ENCODE measurements at places on chromosomes 12 and 14. TPM values are rescaled to one million over a fixed set of nuclear protein-coding genes. Genes with fewer than 3 reads are reported as not detected.

CD4 gene
- 141 TPM for total RNA-seq

LRTM2 gene
- 0.14 TPM for total RNA-seq

CRIP2 gene
- 1.1 TPM for total RNA-seq

RNASE3 gene
- not detected for total RNA-seq

ORMDL2 gene
- total RNA-seq, result 29.5 TPM

IRAK3 gene
- 1.3 TPM for total RNA-seq

ARHGAP9 gene
- 119 TPM for total RNA-seq

DDN gene
- 0.25 TPM for total RNA-seq

ADAM21 gene
- 0.14 TPM for total RNA-seq

TBX5 gene
- total RNA-seq, result not detected

RILPL2 gene
- total RNA-seq, result 13.6 TPM

SLC5A8 gene
- total RNA-seq, result not detected

CPM gene
- total RNA-seq, result 17.7 TPM

SIX4 gene
- 0.17 TPM for total RNA-seq

CCND2 gene
- 445 TPM for total RNA-seq

VPS33A gene
- total RNA-seq, result 23.5 TPM

VRTN gene
- total RNA-seq, result not detected

PTGER2 gene
- 9.6 TPM for total RNA-seq

ISCU gene
- 115 TPM for total RNA-seq

PAH gene
- total RNA-seq, result 0.25 TPM

TWF1 gene
- total RNA-seq, result 14.5 TPM

CMA1 gene
- total RNA-seq, result not detected

DAO gene
- total RNA-seq, result not detected

IFNG gene
- 34.3 TPM for total RNA-seq

TUNAR gene
- total RNA-seq, result not detected

IRAK4 gene
- total RNA-seq, result 41.4 TPM

SMCO2 gene
- 0.72 TPM for total RNA-seq

CLEC4A gene
- total RNA-seq, result not detected

CACNA2D4 gene
- 7.2 TPM for total RNA-seq

IGF1 gene
- 2.0 TPM for total RNA-seq

AMDHD1 gene
- 2.2 TPM for total RNA-seq

DLST gene
- total RNA-seq, result 151 TPM

FKBP3 gene
- 48.6 TPM for total RNA-seq

P2RX2 gene
- not detected for total RNA-seq

DBX2 gene
- not detected for total RNA-seq

RHEBL1 gene
- total RNA-seq, result 20.6 TPM

MAP1LC3B2 gene
- 2.0 TPM for total RNA-seq

RPL10L gene
- total RNA-seq, result not detected

ARMH4 gene
- not detected for total RNA-seq

PPM1H gene
- total RNA-seq, result not detected

TNS2 gene
- 2.6 TPM for total RNA-seq

NDRG2 gene
- 6.3 TPM for total RNA-seq

REM2 gene
- total RNA-seq, result 4.7 TPM

ACVRL1 gene
- not detected for total RNA-seq

RPS26 gene
- total RNA-seq, result 28.9 TPM

KRT8 gene
- total RNA-seq, result 0.65 TPM

RGS6 gene
- total RNA-seq, result 2.2 TPM

SLC10A1 gene
- not detected for total RNA-seq

SSPN gene
- not detected for total RNA-seq

KMT2D gene
- 68.6 TPM for total RNA-seq

FOXG1 gene
- total RNA-seq, result not detected

TAS2R30 gene
- 2.3 TPM for total RNA-seq

All from activated T-cell treated with anti-CD3 and anti-CD28 coated beads, Interleukin-2, amount 50 U/mL, for 72 hours (primary cell).